Fibroblast of the aortic adventitia (primary cell): ENCODE measurements at places on chromosomes 6 and 20. TPM values are rescaled to one million over a fixed set of nuclear protein-coding genes. Genes with fewer than 3 reads are reported as not detected.

F13A1 gene
- not detected in 2 replicates for total RNA-seq

TMC2 gene
- not detected in 2 replicates for total RNA-seq

APOM gene
- total RNA-seq = 2.0 TPM in 1 of 2 replicates, not detected in the other

SLC17A2 gene
- 0.09 TPM in 1 of 2 replicates, not detected in the other for total RNA-seq

CRISP2 gene
- total RNA-seq = not detected in 2 replicates

LY6G6D gene
- total RNA-seq = not detected in 2 replicates

DLK2 gene
- 0.36 and 0.98 TPM in 2 replicates for total RNA-seq

LRRC1 gene
- 2.5 and 8.3 TPM in 2 replicates for total RNA-seq

SCRT2 gene
- total RNA-seq = not detected in 2 replicates

KIF25 gene
- not detected in 2 replicates for total RNA-seq

MUC21 gene
- total RNA-seq = not detected in 2 replicates

HDGFL1 gene
- total RNA-seq = not detected in 2 replicates

GTPBP2 gene
- total RNA-seq = 32.5 and 61.2 TPM in 2 replicates

ENPP4 gene
- 0.99 and 6.1 TPM in 2 replicates for total RNA-seq

TOP1 gene
- 8.3 and 12.0 TPM in 2 replicates for total RNA-seq

TGM3 gene
- 0.08 TPM in 1 of 2 replicates, not detected in the other for total RNA-seq

PGC gene
- total RNA-seq = not detected in 2 replicates

DDX39B gene
- 197 and 290 TPM in 2 replicates for total RNA-seq

EPPIN gene
- total RNA-seq = not detected in 2 replicates

C4A gene
- total RNA-seq = 5.2 and 33.5 TPM in 2 replicates

BTN1A1 gene
- total RNA-seq = not detected in 2 replicates

ACTL10 gene
- 2.2 and 2.5 TPM in 2 replicates for total RNA-seq

ADGB gene
- total RNA-seq = not detected in 2 replicates
